Stimulated activated CD4-positive, alpha-beta T cell treated with anti-CD3 and anti-CD28 coated beads, Interleukin-2, amount 100 ng/mL, for 4 hours (primary cell): ENCODE measurements at places on chromosomes 1 and 21.

- DNase-seq, result no peak
Observed at GRCh38 chr1:176460544-176461336, 2.2 kb upstream of the PAPPA2 start.

DNA sequence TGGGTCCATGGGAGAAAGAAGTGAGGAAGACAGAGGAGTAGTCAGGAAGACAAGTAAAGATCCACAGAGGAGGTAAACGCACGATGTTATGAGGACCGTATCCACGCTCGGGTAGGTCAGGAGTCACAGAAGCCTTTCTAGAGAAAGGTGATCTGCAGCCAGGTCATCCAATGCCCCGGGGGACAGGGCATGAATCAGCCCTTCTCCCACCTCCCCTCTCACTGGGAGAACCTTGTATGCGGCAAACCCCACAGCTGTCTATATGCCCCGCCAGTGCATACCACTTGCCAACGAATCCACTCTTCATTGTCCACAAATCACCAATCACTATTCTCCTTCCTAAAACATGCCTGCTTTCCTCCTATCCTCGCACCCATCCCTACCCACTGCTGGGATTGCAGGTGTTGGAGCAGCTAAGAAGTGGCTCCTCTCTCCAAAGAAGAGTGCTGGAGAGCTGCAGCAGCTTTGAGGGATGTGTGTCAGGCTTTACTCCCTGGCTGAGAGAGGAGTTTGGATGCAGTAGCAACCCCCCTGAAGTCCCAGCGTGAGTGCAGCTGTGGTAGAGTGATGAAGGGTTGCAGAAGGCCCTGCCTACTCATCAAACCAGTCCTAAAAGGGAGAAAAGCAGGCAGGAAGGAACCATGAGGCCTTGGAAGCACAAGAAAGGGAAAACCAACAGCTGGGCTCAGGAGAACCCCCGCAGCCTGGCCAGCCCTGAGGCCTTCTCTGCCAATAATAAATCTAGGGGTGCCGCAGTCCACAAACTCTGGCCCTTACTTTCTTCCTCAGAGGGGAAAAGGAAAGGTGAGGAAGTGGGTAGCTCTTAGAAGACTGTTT is 102.2 kb upstream of the GADD45A start:
- DNase-seq, result no peak

- DNase-seq, result no peak
Observed at GRCh38 chr1:48730164-48730910, 46.4 kb downstream of the BEND5 start.

- no peak for DNase-seq
Observed at GRCh38 chr1:85465099-85465785, at the start of gene DDAH1. DDAH1 (minus strand) TSS chr1:85465159; CDS start chr1:85465045, 114 bp downstream.

DNA sequence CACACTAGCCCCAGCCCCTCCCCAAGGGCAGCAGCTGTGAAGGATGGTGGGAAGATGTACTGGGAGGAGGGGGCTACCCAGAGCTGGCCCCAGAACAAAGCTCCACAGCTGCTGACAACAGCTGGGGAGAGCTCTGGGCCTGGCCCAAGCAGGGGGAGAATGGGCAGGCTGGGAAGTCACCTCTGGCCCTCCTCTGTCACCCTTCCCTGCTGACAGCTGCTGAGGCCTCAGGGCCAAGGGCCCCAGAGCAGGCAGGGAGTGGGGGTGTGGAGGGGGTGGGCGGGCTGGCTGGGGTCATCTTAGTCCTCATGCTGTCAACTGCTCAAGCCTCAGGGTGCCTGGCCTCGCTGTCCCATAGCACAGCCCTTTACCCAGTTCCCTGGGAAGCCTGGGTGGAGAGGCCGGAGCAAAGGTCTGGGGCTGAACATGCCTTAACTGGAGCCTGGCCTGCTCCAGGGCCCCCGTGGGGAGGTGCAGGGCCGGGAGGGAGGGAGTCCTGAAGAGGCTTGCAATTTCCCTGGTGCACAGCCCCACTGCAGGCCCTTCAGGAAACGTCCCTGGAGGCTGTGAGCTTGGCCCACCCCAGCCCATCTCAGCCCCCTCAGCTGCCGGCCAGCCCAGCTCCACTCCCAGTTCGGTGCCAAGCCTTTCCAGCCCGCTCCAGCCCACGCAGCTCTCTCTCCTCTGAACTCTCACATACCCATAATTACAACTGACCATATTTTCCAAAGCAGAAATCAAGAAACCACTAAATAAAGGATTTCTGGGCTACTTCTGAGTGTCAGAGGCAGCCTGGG is 25.7 kb downstream of the HSPG2 start:
- DNase-seq, result no peak

DNA sequence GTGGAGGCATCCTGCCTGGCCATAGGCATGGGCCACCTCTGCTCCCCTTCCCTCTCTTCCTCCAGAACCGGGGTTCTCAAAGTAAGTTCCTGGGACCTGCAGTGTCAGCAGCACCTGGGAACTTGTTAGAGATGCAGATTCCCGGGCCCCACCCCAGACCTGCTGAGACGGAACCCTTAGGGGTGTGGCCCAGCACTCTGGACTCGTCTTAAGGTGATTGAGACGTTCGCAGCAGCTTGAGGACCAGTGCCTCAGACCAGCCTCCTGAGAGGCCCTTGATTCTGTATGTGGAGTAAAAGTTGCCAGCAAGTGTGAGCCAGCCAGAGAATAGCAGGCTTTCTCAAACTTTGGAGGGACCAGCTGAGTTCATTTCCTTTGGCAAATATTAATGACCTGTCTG is 14.2 kb downstream of the COQ8A start:
- DNase-seq, result no peak
